ENCODE measurements at places on chromosomes 12 and 14.

- DNase-seq = peak; percentile 11
Observed at GRCh38 chr12:119668324-119668841, 450 bp downstream of the PRKAB1 start.

DNA sequence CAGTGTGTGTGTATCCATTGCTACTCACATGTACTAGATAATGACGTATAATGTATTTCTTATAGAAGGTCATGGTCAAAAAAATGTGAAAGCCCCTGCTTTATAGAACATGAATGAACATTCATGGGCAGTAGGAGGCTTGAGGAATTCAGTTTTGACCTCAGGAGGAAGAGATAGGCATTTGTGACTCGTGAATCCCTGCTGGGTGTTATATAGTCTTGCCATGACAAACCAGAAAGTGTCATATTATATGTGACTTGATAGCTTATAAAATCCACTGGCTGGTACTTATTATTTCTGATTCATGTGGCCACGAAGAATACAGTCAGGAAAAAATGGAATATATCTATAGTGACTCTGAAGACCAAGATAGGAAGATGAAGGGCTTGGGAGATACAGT is 287.6 kb downstream of the CEP128 start:
- no peak for DNase-seq

DNA sequence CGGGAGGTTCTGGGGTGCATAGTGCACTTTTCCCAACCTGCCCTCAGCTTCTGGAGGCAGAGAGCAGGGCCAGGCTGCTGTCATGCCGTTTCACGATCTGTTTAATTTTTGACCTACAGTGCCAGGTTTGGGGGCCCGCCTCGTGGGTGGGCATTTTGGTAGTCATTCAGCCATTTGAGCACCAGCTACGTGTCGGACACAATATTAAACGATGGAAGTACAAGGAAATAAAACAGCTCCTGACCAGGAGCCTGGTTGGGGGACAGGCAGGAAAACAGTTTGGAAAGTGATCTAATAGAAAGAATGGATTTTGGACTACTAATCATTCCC is 708 bp downstream of the FNTB start:
- no peak for DNase-seq

DNA sequence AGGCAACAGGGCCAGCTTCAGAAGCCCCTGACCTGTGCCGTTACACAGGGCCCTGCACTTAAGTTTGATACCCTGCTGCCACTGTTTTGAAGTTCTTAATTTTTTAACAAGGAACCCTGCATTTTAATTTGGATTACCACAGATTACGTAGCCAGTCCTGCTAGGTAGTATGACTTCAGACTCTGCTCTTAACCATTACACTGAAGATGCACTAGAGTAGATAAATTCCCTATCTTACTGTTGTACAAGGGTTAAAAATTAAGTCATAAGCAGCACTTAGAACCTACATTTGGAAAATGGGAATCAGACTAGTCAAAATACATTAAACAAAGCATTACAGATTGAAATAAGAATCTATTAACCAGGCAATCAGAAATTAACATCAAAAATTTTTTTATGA is 2.3 kb downstream of the GNPNAT1 start:
- DNase-seq = no peak

DNA sequence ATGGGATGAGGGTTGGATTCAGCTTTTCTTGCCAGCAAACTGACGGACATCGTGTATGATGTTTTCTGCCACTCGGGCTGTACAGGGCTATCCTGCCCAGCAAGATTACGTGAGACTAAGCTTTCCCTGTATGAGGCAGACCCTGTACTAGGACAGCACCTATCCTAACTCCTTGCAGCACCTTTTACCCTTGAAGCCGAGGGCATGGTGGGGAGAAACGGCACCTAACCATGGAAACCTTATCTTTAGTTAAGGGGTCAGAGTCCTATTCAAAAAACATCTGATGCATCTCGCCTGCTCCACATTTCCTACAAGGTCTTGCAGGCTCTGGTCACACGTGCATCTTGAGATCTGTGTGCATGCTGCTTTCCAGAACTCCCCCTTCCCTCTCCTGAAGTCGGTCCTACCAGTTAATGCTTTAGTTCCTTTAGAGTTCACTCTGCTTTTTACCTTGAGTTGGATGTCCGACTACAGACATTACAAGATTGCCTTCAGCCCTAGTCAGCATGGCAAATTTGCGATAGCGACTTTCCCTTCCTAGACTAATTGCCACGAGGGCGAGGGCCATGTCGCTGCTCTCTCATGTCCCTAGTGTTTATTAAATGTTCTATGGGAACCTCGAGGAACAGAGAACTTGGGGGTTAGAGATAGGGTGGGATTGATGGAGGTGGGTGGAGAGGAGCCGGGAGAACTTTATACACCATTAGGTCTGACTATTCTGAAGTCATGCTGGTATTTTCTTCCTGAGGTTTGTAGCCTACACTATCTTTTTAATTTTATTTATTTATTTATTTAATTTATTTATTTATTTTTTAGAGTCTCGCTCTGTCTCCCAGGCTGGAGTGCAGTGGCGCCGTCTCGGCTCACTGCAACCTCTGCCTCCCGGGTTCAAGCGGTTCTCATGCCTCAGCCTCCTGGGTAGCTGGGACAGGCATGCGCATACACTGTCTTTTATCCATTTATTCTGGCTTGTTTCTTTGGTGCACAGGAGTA is 6.6 kb downstream of the RAN start:
- no peak for DNase-seq

GRCh38 chr14:99430491-99430890 is 50.2 kb downstream of the SETD3 start:
- peak; percentile 18 for DNase-seq

DNA sequence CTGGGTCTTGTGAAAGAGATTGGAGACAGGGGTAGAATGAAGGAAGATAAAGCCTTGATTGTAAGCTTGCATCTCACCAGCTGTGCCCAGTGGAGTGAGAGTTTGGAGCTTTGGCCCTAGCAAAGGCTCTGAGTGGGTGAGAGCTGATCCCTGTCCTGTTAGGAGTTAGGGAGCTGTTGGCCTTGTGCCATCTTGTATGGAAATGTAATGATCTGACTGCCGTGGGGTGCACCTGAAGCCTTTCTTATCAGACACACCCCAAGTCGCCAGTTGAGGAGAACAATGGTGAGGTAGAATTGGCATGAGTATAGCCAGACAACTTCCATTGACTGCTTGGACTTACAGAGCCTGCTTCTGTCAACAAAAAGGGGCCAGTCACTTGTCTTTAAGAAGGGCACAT is 130.1 kb downstream of the PRKCH start:
- DNase-seq = no peak

GRCh38 chr12:15417691-15418090 is 95.4 kb downstream of the PTPRO start:
- no peak for DNase-seq
